Stimulated activated CD8-positive, alpha-beta memory T cell treated with anti-CD3 and anti-CD28 coated beads, Interleukin-4, amount 100 ng/mL, for 1 hour (primary cell): ENCODE measurements at places on chromosomes 2 and 18.

- DNase-seq, result no peak
These were observed 112.4 kb downstream of the CYRIA start for GRCh38 chr2:16553226-16553625.

- no peak for DNase-seq
These were observed 102.0 kb upstream of the LRATD1 start for GRCh38 chr2:14530506-14530905.

DNA sequence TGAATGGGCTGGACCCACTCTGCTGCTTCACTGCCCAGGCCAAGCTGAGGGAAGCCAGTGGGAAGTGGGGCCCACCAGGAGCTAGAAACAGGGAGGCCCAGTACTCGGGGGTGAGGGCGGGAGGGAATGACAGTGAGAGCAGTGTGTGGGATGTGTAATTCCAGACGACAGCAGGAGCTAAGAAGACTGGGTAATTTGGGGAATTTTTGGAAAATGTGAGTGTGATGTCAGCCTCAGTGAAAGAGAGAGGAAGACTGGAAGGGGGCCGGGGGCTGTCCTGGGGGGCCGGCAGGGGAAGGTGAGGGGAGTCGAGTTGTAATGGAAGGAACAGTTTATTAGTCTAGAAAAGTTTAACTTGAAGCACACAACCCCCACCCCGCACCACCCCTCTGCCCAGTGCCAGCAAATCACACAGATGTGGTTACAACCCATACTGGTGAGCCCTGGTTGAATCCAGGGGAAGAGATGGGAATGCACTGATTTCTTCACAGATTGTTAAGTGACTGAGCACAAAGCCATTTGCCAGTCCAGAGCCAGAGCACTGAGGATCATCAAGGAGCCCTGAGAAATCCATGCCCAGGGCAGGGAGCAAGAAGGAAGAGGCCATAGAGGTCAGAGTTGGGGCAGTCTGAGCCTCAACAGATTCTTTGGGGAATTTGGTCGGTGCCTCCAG lies 76.7 kb upstream of the PKDCC start:
- DNase-seq, result no peak

- DNase-seq, result no peak
These were observed 108.4 kb downstream of the COL6A3 start for GRCh38 chr2:237305579-237305978.

DNA sequence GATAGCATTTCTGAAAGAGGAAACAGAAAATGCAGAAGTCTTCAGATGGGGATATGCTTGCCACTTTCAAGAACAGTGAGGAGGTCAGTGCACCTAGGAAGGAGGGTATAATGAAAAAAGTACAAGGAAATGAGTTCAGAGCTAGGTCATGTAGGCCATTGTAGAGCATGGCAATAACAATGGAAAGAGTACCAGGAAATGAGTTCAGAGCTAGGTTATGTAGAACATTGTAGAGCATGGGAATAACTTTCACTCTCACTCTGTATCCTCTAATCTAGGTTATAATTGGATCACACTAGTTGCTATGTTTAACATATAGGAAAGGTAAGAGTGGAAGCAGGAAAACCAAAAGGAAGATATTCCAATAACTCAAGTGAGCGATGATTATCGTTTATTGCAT lies 12.3 kb downstream of the SCG2 start:
- DNase-seq, result no peak

- no peak for DNase-seq
These were observed 53.4 kb downstream of the SDC1 start for GRCh38 chr2:20171445-20171977.

DNA sequence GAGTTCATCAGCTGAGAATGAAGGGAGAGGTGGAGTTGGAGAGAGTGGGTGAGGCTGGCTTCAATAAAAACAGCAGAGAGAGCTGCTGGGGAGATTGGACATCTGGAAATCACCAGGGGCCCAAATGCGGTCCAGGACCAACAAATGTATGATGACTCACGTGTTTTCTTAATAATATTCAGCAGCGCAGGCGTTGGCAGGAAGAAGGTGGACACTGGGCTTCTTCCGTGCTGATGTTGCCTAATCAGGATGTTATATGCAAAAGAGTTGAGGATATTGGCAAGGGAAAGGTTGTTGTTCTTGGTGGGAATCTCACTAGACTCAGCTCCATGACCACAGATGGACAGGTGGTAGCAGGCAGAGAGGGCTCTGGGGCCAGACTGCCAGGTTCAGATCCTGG lies 12.8 kb upstream of the PLA2R1 start:
- no peak for DNase-seq

DNA sequence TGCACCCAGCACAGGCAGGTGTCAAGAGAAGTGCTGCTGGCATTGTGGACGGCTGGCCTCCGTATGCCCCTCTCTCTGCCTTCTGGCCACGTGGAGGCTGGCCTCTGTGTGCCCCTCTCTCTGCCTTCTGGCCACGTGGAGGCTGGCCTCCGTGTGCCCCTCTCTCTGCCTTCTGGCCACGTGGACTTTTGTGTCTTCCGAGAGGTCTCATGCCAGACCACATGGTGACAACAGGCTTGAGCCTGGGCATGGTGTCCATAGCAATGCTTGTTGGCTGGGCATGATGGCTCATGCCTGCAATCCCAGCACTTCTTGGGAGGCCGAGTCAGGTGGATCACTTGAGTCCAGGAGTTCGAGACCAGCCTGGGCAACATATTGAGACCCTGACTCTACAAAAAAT lies 19.3 kb upstream of the SERPINB13 start:
- DNase-seq, result no peak

DNA sequence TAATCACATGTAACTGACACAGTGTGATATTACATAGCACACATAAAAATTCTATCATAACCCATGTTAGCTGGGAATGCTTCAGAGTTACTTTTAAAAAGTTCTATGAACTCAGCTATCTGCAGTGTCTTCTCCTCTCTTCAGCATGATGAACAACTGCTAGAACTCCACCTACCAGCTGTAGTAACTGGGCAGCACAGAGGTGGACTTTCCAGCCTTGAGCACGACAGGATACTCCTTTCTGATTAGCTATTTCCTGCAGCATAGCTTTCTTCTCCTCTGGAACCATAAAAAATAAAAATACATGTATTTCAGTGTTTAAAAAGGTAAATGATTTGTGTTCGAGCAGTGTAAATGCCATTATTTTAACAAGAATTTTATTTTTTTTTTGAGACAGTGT lies 59.5 kb upstream of the AMMECR1L start:
- DNase-seq, result no peak

- DNase-seq, result no peak
These were observed 9.7 kb downstream of the RAB11FIP5 start for GRCh38 chr2:73103018-73103542.

- DNase-seq, result no peak
These were observed 125.1 kb downstream of the TTC27 start for GRCh38 chr2:32752952-32753351.

DNA sequence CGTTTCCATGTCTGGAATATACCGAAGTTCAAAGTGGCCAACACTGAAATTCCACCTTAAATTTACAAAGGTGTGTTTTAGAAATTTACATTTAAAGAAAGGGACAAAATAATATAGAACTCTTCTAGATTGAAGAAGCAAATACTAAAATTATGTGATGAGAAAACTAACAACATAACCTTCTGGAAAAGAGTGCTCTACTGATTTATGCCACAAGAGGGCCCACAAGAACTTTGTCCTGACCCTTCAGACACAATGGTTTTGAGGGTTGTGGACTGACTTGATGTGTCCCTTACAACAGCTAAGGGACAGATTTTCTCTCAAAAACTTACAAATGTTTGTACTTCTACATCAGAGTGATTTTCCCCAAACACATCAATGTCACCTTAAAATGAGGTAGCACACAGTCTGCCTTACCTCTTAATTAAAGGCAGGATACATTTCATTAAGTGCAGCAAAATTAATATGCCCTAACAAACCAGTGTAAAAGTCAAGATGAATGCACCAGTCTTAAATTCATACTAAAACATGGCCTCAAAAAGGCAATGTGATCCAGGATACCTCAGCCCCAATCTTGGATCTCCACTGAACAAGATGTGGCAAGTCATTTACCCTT lies 36.2 kb downstream of the EIF2AK3 start:
- no peak for DNase-seq
